ENCODE measurements at places on chromosomes 4 and X. TPM values are rescaled to one million over a fixed set of nuclear protein-coding genes. Genes with fewer than 3 reads are reported as not detected.

Gene TMPRSS11D
- total RNA-seq = not detected

Gene SERTM2
- total RNA-seq = 1.6 TPM

DNA sequence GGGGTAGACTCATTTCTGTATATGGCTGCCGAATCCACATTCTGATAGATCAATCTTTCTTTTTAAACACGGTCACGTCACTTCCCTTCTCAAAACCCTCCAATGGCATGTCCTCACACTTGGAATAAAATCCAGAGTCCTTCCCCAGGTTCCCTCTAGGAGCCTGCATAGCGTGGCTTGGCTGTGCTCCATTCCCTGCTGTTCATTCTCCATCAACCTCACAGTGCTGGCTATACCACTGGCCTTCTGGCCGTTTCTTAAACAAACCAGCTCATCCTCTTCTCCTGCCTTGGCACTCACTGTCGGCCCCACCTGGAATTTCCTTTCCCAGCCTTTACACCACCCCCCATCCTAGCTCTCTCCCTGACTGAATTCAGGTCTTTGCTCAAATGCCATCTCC is 77.1 kb downstream of the RBM47 start:
- DNase-seq = peak; percentile 20

GRCh38 chr4:156974264-156974663 is 2.7 kb upstream of the PDGFC start:
- no peak for DNase-seq

DNA sequence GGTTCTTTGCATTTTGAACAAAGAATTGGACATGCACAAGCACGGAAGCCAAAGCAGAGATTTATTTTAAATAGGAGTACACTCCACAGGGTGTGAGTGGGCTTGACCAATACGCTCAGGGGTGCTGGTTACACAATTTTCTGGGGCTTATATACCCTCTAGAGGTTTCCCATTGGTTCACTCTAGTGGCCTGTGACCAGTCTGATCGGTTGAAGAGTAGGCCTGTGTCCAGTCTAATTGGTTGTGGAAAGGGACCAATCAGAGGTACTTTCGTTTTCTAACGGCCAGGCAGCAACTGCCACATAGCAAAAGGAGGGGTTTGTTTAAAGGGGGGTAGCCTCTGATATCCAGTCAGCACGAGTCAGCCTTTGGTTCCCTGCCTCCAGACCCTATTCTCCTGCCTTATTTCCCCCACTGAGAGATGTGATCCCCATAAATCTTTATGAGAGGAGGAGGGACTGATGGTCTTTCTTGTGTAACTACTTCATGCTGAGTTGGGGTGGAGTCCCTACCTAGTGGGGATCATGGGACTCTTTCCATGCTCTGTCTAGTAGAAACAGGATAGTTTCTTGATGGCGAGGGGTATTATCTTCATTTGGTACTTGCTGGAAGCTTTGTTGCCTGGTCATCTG is 11.3 kb upstream of the AREG start:
- no peak for DNase-seq

Gene GPRASP1
- total RNA-seq = 16.1 TPM

DNA sequence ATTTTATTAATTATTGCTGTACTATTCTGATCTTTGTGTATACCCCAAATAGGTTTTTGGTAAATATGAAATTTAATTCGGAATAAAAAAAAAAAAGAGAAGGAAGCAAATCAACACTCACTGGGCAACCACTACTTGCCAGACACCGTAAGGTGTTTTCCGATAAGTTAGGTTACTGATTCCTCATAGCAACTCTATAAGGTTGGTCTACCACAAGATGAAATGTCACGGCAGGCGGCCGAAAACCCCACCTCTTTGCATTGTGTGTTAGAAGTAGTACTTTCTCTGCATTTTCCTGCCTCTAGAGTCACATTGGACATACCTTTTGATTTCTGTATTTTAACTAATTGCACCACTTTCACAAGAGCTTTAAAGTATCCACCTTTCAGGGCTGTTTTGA is 44.5 kb upstream of the RASGEF1B start:
- no peak for DNase-seq

Gene MAGEA12
- not detected for total RNA-seq

GRCh38 chrX:7711167-7711566 is 131.8 kb upstream of the VCX start:
- DNase-seq = no peak

DNA sequence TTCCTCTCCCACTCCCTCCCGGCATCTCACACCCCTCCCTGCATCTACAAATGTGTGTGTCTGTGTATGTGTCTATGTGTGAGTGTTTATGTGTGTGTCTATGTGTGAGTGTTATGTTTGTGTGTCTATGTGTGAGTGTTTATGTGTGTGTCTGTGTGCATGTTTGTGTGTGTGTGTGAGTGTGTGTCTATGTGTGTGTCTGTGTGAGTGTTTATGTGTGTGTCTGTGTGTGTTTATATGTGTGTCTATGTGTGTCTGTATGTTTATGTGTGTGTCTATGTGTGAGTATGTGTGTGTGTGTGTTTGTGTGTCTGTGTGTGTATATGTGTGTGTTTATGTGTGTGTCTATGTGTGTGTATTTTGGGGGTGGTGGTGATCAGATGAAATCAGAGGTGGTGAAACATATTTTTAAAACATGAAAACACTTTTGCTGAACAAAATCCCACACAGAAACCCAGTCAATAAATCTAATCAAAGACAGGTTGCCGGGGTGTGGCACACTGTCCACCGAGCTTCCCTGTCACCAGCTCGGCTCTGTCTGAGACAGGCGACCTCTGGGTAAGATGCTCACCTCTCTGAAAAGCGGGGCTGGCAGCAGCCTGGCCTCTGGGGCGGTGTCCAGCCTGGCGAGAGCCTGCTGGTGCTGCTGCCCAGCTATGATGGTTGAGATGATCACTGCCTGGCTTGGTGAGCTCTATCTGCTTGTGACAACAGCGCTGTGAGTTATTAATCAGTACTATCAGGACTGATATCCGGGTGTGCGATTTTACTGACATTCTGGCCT is 186.7 kb upstream of the PSAPL1 start:
- DNase-seq = no peak

Gene PARM1
- 12.1 TPM for total RNA-seq

DNA sequence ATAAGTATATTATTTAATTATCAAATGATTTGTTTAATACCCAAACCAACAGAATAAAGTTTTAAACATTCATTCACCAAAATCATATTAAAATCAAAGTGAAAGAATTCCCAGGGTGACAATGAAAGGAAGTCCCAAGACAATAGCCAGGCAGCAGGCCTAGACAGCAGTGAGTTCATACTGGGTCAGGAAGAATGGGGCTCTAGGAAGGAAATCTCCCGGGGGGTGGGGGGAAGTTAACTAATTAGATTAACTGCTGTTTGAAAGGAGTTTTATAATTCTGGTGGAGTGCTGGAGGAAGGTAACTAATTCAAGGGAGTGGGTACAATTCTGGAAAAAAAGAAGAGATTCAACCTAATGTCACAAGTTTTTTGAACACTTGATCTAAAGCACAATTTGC is 104.1 kb downstream of the ZAR1 start:
- DNase-seq = no peak

- DNase-seq = no peak
Observed at GRCh38 chr4:186296481-186296880, 30.5 kb downstream of the F11 start.

Gene DUX4
- not detected for total RNA-seq

DNA sequence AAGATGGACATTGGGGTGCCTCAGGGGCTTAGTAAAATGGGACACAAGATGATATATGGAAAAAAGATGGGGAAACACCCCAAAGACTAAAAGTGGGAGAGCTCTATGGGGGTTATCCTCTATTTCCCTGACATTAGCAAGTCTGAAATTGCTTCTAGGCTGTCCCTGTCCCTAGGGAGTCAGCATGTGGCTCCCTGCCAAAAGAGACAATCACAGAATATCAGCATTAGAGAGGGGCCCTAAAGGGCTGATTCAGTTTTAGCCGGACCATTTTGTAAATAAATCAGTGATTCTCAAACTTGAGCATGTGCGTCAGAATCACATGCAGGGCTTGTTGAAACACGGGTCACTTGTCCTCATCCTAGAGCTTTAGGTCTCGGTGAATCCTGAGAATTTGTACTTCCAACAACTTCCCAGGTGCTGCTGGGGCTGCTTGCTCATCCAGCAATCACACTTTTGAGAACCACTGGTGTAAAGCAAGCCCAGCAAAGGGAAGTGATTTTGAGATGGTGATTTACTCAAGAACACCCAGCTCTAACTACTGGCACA is 165.3 kb upstream of the DGKK start:
- DNase-seq = no peak

DNA sequence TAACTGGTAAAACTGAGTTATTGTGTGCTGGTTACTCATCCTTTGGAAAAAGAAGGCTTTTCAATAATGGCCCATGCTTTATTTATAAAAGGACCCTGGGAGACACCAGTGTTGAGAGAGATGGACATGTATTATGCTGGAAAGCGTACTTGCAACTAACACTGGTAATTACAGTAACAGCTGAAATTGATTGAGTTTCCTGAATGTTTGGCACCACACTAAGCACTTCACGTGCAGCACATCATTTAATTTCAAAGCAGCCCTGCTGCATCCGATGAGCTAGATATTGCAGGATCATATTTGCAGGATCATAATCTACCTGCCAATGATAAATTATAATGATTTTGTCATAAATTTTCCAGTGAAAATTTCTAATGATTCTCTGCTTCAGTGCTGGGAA is 81.5 kb downstream of the QRFPR start:
- DNase-seq = no peak

Gene MAGEE1
- total RNA-seq = 2.8 TPM

Gene EDA
- 6.7 TPM for total RNA-seq

DNA sequence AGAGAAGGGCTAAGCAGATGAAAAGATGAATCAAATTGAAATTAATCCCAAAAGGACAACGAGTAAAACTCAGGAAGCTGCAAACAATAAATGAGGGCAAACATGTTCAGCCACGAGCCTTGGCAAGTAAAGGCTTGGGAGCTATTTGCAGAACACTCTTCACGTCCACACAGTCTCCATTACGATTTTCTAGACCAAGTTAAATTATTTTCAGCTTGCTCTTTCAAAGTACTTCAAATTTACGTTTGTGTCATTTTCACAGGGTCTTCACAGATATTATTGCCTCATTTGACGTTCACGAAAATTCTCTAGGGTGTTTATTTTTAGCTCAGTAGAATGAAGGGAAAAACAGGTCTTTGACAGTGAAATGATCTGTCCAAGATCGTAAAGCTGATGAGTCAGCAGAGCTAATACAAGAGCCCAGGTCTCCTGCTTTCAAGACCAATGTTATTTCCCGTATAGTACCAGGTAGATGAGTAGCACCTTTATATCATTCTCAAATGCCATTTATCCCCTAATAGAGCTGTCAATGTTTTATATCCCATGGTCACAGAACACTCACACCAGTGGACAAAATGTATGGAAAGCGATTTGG is 20.9 kb downstream of the KLB start:
- DNase-seq = no peak

- no peak for DNase-seq
Observed at GRCh38 chrX:40100141-40100536, 2.4 kb upstream of the BCOR start.

Gene REPS2
- 21.4 TPM for total RNA-seq

DNA sequence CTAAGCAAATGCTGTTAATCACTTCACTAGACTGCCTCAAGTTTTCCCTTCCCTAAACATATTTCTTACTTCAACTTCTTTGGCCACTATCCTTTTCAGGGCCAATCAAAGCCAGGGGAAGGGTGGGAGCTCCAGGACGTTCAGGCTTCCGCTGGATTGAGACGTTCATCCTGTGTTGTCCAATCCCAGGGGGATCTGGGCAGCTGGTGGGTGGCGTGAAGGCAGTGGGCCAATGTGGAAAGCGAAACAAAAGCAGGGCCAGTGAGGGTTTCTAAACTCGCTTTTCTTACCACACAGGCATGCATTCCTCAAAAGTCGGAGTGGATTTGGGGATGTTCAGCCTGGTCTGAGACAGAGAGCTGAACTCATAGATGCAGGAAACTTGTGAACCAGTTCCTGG is 7.6 kb downstream of the CXCL13 start:
- DNase-seq = no peak

Gene CMC4
- total RNA-seq = 19.3 TPM

Gene BEND2
- not detected for total RNA-seq

- no peak for DNase-seq
Observed at GRCh38 chr4:116055857-116056827, 942.7 kb upstream of the NDST4 start.

DNA sequence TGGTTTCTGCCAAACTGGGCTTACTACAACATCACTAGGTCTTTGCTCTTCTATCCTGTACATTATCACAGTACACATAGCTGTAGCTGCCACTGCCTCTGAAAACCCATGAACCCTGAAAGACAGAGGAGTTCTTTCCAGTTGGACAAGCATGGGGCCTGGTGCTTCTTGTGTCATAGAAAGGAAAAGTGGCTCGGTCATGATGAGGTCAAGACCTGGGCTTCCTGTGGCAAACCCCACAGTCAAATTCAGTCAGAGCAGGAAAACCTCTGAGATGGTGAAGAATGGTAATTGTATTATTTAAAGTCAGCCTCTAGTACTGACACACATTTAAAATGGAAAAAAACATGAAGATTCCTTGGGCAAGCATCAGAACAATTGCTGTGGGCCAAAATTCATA is 133.3 kb upstream of the PRPS2 start:
- no peak for DNase-seq

GRCh38 chr4:77917075-77917474 is 54.4 kb downstream of the MRPL1 start:
- DNase-seq = no peak

DNA sequence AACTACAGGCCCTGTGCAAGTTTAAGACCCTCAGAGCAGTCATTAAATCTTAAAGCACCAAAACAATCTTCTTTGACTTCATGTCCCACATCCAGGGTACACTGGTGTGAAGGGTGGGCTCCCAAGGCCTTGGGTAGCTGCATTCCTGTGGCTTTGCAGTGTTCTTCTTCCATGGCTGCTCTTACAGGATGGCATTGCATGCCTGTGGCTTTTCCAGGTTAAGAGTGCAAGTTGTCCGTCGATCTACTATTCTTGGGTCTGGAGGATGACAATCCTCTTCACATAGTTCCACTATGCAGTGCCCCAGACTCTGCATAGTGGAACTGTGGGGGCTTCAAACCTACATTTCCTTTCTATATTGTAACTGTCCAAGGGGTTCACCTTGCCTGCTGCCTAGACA is 494.5 kb downstream of the CFAP47 start:
- no peak for DNase-seq

Gene SPANXA1
- not detected for total RNA-seq

Gene SPOCK3
- not detected for total RNA-seq

GRCh38 chr4:168879188-168879587 is 130.9 kb downstream of the CBR4 start:
- no peak for DNase-seq

Gene SOX3
- not detected for total RNA-seq

GRCh38 chr4:52873191-52873590 is 11.1 kb downstream of the RASL11B start:
- DNase-seq = no peak

Gene MXD4
- total RNA-seq = 34.7 TPM

- DNase-seq = no peak
Observed at GRCh38 chr4:177855507-177856197, 413.4 kb upstream of the AGA start.

DNA sequence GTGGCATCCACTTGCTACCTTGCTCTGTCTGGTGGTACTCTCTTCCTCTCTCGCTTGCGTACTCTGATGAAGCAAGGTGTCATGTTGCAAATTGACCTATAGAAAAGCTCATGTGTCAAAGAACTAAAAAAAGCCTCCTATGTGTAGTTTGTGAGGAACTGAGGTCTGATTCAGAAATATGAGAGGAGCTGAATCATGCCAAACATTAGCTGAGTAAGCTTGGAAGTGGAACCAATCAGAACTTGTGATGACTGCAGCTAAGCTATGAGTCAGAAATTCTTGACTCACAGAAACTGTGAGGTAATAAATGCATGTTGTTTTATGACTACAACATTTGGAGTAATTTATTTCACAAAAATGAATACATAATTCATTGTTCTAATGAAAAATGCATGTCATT is 2138.8 kb downstream of the PCDH7 start:
- no peak for DNase-seq

Gene MGARP
- total RNA-seq = 1.6 TPM

Gene FRG2
- not detected for total RNA-seq

Data from breast epithelium (tissue), 4 donors.